ENCODE measurements at places on chromosomes 11 and 22.

- DNase-seq, result no peak
Observed at GRCh38 chr11:94002226-94002625, 18.9 kb upstream of the HEPHL1 start.

DNA sequence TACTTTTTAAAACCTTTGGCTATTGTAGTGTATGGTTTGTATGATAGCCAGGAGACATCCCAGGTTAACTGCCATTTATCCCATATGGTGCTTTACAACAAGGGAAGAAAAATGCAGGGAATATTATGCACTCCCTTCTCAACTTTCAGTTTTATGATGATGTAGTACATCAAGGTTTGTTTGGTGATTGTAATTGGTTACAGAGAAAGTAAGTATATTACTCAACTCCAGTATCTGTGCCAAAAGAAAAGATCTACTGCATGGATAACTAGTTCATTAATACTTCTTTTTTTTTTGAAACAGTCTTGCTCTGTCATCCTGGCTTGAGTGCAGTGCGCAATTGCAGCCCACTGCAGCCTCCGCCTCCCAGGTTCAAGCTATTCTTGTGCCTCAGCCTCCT, 65.3 kb downstream of the BCL2L13 start:
- no peak for DNase-seq

- peak; percentile 19 for DNase-seq
Observed at GRCh38 chr11:74397501-74398243, 561 bp downstream of the PGM2L1 start.

DNA sequence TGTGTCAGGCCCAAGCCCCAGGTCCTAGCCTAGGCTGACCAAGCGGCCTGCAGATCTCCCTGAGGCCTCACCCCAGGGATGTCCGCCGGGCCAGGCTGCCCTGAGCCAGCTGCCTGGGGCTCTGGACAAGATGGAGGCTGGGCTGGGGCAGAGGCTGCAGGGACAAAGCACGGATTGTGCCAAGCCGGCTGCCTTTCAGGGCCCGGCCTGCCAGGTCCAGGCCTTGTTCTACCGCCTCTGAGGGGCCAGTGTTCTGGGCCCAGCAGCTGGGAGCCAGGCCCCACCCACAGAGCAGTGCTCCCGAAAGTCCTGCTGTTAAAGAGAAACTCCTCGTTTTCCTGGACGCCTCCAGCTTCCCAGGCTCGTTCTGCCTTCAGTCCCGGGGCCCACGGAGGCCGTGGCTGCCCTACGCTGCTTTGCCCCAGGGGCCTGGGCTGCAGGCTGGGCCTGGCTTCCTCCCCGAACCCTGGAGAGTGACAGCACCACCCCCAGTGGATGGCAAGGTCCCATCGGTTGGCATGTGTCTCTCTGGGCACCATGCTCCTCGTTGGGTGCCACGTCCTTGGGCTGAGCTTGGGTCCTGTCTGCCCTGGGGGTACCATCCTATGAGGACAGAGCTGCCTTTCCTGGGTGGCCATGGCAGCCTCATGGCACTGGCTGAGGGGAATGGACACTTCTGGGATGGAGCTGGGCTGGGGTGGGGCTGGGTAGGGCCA, 7.6 kb downstream of the BRSK2 start:
- no peak for DNase-seq

GRCh38 chr22:29689880-29690213, 30.0 kb upstream of the CABP7 start:
- DNase-seq, result no peak

DNA sequence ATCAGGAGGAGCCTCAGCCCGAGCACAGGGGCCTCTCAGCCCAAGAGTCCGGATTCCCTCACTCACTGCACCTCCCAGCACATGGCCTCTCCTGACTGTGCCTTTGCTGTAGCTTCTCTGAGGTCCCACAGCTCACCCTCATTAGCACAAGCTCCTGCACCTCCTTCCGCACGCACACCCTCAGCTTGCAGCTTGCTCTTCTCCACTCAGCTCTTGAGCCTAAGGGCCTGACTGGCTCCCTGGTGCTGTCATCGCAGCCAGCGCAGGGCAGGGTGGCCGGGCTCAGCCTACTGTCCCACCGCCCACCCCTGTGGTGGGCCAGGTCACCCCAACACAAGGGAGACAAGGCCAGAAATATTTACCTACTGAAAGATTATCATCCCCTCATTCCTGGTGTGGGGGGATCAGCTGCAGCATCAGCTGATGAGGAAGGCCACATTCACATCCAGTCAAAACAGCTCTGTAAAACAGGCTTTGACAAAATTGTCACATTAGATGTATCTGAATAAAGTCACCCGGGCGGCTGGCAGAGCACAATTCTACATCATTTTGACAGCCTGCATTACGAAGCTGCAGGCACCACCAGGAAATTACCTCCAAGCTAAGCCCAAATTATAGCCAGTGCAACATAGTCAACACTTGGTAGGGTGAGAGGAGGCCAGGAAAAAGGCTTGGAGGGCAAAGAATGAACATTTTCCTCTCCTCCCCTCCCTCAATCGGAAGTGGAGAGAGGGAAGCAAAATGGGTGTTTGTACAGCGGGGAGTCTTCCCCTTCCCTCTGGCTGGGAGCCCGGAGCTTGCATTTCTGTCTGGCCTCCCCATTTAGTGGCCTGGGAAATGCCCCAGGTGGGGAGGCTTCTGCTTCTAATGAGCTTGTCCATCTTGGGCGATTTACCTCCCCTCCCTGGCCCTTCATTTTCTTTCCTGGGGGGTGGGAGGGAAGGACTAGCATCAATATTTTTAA, 29.5 kb upstream of the IGSF9B start:
- no peak for DNase-seq

DNA sequence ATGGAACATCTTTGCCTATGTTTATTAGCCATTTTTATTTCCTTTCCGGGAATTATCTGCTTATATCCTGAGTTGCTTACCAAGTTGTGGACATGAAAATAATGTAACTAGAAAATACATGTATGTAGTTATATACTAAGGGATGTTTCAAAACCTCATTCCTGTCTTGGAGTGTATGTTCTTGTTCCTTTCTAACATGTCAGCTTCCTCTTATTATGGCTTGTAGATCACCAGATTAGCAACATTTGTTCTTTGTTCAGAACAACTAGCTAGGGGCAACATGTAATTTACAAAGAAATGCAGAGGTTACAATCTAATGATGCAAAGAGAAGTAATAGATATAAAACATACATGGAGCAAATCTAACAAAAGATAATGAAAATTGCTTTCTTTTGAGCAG, 13.1 kb upstream of the TMEM123 start:
- DNase-seq, result no peak

DNA sequence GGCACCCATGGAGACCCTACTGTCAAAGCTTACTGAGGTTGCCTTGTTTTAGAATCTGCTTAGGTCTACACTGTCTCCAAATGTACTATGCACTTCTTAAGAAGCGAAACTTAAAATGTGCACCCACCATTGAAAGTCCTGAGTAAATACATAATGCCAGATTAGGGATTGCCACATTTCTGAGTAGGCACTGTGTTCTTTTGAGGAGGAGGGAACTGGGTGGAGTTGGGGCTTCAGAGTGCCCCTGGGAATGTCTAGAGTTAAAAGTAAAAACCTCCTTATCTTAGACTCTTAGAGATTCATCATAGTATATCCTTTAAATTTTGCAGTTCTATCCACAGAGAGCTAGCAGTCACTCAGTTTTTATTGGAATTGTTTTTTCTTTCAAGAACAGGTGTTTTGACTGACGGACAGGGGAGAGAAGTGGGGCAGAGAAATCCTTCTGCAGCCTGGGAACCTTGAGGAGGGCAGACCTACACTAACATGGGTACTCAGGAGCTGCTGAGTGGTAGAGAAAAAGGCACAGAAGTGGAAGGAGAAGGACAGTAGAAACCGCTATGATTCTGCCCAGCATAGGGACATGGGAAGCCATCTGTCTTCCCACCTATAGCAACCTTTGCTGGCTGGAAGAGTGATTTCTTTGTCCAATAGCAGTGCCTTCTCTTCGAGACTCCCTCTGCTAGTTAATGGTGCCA, 33.4 kb upstream of the MICAL2 start:
- no peak for DNase-seq

- DNase-seq, result no peak
Observed at GRCh38 chr11:18314784-18315523, 7.0 kb downstream of the HPS5 start.

GRCh38 chr11:46889689-46890475, 28.5 kb downstream of the LRP4 start:
- DNase-seq, result peak; percentile 64

GRCh38 chr11:34754171-34754823, 133.4 kb downstream of the EHF start:
- no peak for DNase-seq

- no peak for DNase-seq
Observed at GRCh38 chr11:130476200-130476921, 27.9 kb downstream of the ADAMTS15 start.

DNA sequence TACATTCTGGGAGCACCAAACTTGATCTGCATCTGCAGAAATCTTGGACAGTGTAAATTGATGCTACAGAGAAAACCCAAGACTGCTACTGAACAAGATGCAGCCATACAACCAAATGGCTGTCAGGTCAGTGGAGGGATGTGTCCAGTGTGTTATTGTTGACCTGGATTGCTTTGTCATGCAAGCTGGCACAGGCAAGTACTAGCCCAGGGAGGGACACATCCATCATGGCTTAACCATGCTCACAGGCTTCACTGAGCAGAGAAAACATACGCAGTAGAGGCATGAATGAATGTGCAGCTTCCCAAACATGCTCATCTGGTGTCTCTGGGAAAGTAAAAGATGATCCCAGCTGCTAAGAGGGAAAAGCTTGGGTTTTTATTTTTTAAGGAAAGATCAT, 93.6 kb downstream of the MTNR1B start:
- DNase-seq, result no peak

All from effector CD8-positive, alpha-beta T cell (primary cell).